Fibroblast of skin of abdomen (primary cell): ENCODE measurements at places on chromosomes 7 and 10.

DNA sequence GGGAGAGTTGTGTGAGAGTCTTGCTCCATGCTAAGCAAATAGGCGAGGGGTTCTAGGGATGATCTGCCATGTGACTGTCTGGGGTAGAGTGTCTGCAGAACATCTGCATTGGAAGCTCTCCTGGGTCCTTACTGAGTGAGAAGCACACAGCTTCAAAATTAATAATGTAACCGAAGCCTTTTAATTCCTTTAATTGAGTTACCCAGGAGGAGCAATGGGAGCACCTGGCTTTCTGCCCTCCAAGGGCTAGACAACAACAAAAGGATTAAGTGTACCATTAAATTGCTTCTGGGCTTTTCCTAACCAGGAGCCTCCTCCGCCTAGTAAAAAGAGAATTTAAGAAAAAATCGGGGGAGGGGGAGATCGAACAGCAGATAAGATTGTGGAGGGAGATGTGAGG is 102.0 kb upstream of the TBX20 start:
- no peak for DNase-seq

GRCh38 chr7:30851651-30852307 is 59.9 kb upstream of the AQP1 start:
- peak; percentile 76 for DNase-seq

DNA sequence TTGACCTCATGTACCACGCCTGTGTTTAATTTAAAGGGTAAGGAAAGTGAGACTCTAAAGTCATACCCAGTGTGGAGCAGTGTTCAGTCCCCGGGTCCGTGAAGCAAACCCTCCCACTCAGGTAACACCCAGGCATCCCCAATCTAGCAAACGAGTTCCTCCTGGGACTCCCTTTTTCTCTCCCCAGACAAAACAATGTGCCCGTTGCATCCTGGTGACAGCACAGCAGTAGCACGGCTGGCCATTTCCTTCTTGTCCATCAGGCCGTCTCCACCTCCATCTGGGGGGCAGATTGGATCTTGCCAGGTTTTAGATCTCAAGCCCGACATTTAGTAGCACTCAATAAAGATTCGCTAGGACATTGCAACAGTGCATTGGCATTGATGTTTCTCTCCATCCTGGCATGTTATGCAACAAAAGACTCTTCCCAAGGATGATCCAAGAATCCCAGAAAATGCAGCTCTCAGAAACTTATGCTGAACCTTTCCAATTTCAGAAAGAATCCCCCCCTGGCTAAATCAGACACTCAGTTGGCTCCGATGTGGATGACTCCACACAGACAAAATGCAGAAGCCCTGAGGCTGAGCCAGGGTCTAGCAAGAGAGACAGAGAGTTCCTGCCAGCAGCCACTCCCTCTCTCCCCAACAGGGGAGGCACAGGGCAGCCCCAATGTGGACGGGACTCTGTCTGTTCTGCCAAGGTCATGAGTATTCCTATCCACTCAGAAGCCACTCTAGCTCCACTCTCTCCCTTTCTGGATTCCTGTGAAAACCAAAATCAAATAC is 274.5 kb upstream of the MGMT start:
- no peak for DNase-seq

DNA sequence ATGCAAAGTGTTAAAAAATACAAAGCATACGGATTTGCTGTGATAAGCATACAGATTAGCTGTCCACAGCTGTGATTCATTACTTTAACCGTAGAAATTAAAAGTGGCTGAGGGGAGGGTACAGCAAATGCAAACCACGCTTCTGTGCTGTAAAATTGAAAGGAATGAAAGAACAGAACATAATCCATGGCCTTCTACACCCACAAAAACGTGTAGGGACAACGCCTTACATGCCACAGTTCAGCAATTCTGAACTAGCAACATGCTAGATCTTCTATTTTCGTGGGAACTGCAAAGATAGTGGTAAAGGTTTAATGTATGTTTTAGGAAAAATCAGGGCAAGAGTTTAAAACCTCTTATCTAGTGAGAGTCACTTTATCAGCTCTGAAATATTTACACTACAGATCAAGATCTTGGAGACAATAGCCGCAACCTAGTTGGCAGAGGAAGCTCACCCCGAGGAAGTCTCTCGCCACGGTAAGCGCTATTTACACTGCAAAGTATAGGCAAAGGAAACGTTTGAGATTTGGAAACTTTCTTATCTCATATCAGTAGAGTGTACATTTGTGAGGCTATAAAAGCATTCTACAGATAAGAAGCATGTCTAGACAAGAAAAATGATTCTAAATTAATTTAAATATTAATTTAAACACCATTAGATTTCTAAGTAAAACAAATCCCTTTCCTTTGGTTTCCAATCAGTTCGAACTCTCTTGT is 193.6 kb downstream of the MLLT10 start:
- DNase-seq = peak; percentile 46

DNA sequence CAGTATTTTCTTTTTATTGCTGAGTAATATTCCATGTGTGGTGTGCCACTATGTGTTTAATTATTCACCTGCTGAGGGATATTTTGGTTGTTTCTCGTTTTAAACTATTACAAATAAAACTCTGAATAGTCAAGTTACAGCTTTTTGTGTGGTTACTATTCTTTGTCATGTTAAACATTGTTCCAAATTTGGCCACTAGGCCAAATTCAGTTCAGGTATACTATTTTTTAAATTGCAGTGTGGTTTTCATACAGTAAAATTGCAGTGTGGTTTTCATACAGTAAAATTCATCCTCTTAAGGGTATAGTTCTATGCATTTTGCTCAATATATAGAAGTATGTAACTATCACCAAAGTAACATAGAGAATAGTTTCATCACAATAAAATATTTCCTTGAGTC is 97.4 kb upstream of the FAM3C start:
- DNase-seq = no peak

GRCh38 chr7:157469181-157470016 is 132.6 kb downstream of the DNAJB6 start:
- DNase-seq = no peak

- DNase-seq = no peak
Observed at GRCh38 chr7:132680590-132680989, 104.3 kb upstream of the PLXNA4 start.

DNA sequence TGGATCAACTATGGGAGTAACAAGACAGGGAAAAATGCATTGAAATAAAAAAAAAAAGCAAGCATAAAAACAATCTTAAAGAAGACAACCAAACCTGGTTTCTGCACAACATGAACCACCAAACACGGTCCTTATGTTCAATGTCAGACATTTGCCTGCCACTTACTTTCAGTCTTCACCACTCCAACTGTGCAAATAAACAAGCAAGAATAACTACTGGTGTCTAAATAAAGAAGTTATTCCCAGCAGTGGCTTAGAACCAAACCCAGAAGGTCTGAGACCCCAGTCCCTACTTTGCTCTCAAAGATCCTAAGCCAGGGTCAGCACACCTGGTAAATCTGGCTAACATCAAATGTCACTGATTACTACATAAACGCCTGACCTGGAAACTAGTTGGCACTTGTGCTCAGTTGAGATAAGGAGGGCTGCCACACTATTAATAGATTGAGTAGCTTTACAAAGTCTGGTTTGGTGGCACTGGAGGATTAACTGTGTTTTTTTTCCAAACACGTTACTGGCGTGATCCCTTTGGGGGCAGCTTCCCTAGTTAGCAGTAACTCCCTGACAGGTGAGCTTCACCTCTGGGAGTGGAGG is 62.7 kb upstream of the ABLIM1 start:
- no peak for DNase-seq

- no peak for DNase-seq
Observed at GRCh38 chr7:47688311-47689100, 106.6 kb upstream of the TNS3 start.

DNA sequence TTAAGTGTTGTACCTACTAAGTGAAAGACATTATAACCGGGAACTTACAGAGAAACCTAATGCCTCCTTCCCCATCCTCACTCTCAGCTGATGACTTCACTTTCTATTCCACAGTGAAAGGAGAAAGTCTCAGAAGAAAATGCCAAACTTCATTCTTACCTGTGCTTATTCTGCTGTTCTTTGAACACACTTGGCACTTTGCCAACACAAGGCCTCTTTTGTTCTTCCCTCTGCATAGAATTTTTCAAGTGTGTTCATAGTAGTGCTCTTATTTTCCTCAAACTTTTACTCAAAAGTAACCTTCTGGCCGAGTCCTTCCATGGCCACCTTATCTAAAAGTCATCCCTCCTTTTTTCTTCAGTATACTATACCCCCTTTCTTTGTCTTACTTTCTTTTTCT is 59.4 kb upstream of the ETV1 start:
- DNase-seq = no peak

- no peak for DNase-seq
Observed at GRCh38 chr10:116737627-116738327, 4.6 kb downstream of the HSPA12A start.

DNA sequence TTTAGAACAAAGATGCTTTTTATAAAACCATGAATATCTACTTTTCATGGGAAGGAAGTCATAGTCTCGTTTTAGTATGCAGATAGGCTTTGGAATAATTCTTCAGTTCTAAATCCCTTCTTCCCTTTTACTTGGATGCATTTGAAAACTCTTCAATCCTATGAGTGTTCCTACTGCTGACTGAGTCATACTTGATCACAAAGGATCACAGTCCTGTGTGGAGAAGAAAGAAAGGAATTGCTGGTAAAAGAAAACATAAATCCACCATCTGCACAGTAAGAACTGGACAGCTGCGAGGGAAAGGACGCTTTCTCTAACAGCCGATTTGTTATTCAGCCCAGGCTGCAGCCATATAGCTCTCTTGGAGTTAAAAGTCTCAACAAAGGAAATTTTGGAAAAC is 209.9 kb downstream of the SEMA3E start:
- peak; percentile 3 for DNase-seq

DNA sequence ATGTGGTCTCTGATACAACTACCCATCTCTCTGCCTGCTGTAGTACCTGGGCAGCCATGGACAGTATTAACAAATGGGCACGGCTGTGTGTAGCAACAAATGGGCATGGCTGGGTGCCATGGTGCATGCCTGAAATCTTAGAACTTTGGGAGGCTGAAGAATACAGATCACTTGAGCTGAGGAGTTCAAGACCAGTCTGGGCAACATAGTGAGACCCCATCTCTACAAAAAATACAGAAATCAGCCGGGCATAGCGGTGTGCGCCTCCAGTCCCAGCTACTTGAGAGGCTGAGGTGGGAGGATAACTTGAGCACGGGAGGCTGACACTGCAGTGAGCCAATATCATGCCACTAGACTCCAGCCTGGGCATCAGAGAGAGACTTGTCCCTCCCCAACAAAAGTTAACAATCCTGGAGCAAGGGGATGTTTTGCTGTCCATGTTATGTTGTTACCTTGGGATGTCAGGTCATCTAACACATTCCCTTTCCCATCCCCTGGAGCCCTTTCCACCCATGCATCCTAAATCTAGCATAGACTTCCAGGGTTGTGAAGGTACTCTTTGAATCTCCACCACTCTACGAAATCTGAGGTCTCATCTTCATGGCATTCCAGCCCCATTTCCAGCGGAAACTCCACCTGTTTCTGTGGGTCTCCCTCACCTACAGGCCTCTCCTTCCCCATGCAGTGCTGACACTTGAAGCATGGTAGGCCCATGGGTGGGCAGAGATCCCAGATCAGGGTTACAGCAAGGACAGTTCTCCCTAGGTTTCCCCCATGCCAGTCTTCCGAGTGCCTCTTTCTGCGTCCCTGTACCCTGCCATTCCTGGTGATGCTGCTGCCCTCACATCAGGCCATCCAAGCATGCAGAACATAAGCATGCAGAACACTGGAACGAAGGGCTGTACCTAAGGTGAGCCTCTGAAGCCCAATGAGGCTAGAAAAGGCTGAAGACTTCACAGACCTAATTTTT is 13.1 kb downstream of the FXYD4 start:
- no peak for DNase-seq

DNA sequence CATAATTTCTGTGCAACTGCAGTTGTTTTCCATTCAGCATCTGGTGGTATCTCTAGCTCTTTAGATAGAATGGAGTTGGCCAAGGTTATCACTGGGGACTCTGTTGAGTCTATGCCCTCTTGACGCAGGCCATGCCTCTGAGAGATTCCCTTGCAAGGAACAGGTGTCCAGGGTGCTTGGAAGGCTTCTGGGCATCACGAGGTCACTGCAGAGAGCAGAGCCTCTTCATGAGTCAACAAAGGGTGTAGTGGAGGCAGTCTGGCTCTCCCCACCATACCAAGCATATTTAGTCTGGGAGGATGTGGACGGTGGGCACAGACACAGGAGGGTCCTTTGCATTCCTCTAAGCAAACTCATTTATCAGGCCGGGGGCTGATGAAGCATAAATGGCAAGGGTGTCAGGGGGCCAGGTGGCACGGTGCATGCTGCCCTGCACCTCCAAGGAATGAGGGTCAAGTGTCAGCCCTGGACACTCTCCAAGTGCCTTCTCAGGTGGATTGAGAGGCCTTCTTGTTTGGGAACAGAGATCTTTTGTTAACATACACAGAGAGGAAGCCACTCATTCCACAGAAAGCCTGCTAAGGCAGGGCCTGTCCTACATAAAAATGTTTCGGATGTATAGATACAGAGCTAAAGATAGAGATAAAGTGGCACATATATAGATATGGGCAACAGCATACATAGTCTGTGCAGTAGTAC is 328.6 kb downstream of the INHBA start:
- DNase-seq = no peak

DNA sequence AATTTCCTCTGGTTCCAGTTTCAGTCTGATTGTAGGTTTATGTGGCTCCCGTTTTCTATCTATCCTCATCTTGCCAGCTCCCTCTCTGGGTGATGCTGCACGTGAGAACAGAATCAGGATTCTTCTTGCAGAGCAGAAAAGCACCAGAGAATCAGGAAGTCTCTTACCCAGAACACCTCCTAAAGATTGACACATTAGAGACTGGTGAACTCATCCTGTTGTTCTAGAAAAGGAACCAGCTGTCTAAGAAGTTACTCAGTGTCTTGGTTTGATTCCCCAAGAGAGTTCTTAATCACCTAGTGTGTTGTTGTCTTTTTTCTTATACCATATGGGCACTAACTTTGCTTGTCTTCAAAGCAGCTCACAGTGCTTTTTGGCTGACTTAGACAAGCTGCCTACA is 152.4 kb downstream of the DGKI start:
- DNase-seq = peak; percentile 52
